ENCODE measurements at places on chromosomes 5 and 9. TPM values are rescaled to one million over a fixed set of nuclear protein-coding genes. Genes with fewer than 3 reads are reported as not detected.

Gene F12
- 14.5 TPM for total RNA-seq

Gene ANKDD1B
- 0.20 TPM for total RNA-seq

Gene PCDHGA4
- total RNA-seq, result not detected

Gene FRRS1L
- not detected for total RNA-seq

Gene IL13
- not detected for total RNA-seq

Measured in PC-9 (cell line).